ENCODE measurements at places on chromosomes 12 and 14.

GRCh38 chr12:78698747-78699146 lies 165.8 kb upstream of the SYT1 start:
- peak; percentile 49 for DNase-seq

DNA sequence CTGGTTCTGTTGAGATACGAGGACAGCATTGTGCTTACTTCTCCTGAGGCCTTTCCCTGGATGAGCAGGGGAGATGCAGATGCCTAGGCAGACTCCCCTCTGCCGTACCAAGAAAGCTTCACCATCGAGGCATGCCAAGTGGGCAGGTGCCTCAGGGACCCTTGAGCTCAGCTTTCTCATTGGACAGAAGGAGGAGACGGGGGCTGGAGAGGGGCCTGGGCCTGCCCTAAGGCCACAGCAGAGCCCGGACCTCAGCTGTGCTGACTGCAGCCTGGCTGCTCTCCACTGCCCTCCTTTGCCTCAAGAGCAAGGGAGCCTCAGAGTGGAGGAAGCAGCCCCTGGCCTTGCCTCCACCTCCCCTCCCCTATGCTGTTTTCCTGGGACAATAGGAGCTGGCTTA lies 23.4 kb downstream of the SERPINA1 start:
- DNase-seq = no peak

- DNase-seq = no peak
Measured at GRCh38 chr12:96462571-96463280, 26.7 kb upstream of the CFAP54 start.

DNA sequence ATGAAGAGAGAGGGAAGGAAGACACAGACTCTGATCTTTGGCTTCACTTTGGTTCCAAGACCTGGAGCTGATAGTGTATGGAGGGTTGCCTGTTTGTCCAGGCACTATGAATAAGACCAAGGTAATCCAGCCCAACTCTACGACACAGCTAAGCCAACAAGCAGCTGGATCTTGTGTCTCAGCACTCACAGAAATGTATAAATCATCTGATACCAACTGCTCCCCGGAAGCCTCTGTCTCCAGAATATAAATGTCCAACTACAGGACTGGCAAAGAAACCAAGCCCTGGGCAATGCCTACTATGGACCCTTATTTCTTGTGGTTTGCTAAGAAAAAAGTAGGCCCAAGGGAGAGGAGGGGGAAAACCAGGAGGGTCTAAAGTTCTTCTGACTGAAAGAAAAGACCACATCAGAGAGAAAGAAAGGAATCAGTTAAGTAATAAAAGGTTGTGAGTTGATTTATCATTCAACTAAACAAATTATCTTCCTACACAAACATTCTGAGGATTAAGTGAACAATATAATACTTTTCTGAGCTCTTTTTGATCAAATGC lies 204.0 kb downstream of the DAD1 start:
- no peak for DNase-seq

- peak; percentile 50 for DNase-seq
Measured at GRCh38 chr12:106205208-106206069, 42.4 kb downstream of the CKAP4 start.

DNA sequence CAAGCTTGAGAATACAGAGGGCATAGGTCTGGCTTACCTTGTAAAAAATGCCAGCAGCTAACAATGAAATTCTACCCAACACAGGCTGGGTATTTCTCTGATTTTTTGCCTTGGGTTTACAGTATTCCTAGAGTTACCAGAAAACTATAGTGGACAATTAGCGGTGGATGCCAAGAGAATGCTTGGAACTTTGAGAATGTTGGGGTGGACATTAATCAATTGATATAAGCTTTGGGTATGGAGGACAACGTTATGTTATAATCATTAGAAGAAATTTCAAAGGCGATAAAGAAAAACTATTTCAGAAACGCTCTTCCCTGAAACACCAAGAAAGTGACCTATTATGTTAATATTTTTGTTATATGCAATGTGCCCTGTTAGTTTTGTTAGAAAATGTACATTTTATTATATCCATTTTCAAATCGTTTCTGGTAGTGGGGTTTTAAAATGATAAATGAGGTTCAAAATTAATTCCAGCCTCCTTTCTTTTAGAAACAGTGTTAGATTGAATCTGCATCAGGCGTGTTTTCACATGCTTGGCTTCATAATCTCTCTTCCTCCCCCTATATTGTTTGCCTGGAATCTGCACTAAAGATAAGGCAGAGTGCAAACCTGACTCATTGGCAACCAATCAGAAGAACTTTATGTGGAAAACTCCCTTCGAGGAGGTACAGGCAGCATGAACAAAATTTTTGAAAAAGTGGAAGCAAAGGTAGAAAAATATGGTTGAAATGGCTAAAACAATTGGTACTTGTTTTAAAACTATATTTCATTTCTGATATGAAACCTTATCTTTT lies 1.4 kb upstream of the PTPRQ start:
- DNase-seq = no peak

- no peak for DNase-seq
Measured at GRCh38 chr12:20205854-20206253, 162.5 kb upstream of the PDE3A start.

- DNase-seq = no peak
Measured at GRCh38 chr12:69903548-69903947, 78.5 kb downstream of the MYRFL start.
